ENCODE measurements at places on chromosomes 4 and X.

DNA sequence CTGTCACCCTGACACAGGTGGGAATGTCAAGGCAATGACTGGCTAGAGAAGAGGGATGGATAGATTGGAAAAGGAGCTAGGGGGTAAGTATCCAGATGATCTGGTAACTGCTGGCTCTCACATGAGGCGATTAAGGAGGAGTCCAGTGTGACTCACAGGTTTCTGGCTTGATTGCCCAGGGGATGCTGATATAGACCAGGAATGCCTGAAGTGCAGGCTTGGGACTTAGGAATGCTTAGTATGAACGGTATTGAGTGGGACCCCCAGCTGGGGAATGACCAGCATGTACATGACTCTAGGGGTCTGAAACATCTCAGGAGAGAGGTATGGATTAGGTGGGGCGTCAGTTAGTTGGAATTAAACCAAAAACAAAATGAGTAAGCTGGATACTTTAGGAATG, 65.8 kb upstream of the PRPS1 start:
- no peak for DNase-seq

DNA sequence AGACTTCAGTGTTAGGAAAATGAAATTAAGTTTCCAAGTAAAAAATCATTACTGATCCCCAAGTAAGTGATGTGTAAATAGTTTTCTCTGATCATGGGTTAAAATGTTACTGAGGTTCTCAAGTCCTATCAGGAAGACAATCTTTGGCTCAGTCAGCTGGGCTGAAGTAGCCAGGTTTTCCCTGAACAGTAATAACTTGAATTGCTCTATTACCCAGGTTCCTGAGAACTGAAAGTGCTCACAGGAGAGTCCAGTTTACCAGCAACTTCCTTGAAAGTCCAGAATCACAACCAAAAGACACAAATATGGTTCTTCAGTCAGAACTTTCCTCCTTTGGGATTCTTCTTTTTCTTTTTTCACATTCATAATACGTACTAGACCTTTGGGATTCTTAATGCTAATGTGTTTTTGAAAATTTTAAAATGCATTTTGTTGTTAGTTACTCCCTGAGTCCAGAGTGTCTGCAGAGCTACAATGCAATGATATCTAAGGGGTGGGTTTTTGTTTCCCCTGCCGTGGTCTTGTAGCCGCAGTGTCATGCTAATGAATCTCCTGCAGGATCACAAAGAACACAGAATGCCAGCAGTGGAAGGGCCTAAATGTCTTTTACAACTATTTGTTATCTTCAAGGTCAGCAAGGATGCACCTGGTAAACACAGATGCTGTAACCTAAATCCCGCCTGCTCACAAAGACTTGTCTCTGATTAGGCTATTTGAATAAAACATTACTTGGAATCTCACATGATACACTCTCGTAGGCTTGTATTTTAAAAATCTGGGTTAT, 439.8 kb upstream of the NR3C2 start:
- DNase-seq = no peak

GRCh38 chr4:184028561-184029374, 123.7 kb downstream of the STOX2 start:
- DNase-seq = peak; percentile 36

DNA sequence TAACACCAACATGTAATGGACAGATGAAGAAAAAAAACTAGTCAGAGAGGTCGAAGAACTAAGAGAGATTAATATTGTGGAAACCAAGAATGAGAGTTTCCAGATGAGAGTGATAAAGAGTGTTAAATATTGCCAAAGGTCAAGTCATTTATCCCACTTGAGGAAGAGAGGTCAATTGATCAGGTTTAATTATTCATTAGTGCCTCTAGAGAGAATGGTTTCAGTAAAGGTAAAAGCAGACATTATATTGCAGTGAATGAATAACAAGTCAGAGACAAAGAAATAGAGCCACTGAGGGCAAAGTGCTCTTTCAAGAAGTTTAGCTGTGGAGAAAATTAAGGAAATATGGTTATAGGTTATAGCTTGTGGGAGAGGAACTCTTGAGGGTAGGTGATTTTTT, 263.1 kb downstream of the GUCY2F start:
- no peak for DNase-seq

DNA sequence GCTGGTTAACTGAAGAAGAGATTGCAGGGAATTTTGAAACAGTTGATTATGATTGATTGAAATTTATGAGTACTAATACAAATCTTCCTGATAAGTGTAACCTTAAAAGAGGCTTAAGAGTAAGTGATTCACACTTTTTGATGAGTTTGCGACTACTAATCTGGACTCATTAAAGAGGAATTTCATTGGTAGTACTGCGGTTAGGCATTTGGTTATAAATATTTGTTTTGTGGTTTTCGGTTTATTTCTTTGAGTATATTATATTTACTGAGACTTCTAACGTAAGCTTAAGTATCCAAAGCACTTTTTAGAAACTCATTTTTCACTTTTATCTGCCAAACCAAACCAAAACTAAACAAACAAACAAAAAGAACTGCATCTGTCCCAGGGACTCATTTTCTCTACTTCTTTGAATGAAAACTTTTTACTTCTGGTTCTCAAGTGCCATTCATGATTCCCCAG, 20.7 kb downstream of the SLIT2 start:
- DNase-seq = no peak

- no peak for DNase-seq
Measured at GRCh38 chrX:19789782-19790181, 97.6 kb downstream of the SH3KBP1 start.

DNA sequence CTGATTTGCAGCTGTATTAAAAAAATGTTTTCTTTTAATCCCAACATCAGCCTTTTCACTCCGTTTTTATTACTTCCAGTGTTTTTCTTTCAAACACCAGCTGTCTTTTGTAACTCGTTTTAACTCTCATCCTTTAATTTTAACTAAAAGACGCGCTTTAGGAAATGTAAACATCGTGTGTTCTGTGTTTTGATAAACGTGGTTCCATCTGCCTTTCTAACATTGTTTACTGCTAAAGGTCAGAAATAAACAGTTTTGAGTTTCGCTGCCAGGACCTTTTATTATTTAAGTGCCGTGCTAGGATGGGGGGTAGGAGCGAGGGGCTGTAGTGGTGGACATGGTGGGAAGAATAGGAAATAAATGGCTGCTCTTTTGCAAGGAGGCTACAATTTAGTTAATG, 1.5 kb downstream of the N4BP2 start:
- no peak for DNase-seq

GRCh38 chrX:66200855-66201795, 37.1 kb downstream of the HEPH start:
- no peak for DNase-seq

GRCh38 chrX:32867781-32868523, 343.4 kb downstream of the DMD start:
- no peak for DNase-seq

- DNase-seq = no peak
Measured at GRCh38 chr4:122643257-122643656, 22.4 kb upstream of the IL21 start.

DNA sequence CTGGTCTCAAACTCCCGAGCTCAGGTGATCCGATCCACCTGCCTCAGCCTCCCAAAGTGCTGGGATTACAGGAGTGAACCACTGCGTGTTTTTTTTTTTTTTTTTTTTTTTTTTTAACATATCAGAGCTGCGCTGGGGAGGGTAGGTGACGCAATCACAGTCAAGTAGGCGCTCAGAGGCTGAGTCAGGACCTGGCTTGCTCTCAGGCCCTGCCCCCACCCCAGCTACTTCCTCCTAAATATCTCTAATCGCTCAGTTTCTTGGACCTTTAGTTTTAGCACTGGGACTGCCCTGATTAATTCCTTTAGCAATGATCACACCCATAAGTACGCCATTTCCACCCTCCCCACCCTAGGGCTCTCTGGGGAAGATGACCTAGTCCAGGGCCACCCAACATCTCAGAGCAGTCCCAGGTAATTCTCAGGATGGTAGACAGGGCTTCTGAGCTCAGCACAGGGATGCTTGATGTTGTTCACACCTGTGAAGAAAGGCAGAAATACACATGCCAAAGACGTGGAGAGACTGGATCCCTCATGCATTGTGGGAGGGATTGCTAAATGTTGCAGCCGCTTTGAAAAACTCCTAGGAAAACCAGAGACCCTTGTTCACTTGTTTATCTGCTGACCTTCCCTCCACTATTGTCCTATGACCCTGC, 50.2 kb downstream of the DDX3X start:
- peak; percentile 51 for DNase-seq

DNA sequence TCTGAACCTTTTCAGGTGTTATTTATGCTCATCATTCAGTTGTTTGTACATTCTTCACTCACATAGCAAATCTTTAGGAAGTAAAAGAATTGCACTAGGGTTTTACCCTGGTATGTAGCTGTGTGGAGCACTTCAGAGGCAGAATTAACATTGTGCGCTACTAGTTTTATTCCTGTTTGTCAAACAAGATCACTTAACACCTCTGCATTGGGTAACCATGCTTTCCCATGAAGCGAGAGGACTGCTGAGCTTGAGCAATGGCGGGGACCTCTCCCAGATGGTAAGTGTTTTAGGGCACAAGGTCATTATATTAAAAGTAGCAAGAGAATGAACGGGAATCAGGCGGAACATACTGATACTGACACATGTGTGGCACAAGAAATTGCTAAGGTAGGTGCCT, 59.2 kb downstream of the SHROOM3 start:
- no peak for DNase-seq

DNA sequence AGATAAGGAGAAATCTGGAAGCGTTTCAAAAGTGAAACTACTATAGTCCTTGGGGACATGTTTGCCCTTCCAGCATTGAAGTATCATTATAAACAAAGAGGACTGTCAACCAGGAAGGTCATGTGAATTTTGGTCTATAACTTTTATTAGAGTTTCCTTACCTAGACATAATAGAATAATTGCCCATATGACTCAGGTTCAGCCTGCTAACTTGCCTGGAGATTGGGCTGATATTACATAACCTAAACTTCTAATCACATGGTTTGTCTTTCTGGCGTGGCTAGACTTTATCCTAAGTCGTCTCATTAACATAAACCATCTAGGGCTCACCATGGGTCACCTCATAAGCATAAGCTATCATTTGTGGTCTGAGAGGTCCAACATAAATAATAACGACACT, 775.9 kb downstream of the CENPC start:
- no peak for DNase-seq

DNA sequence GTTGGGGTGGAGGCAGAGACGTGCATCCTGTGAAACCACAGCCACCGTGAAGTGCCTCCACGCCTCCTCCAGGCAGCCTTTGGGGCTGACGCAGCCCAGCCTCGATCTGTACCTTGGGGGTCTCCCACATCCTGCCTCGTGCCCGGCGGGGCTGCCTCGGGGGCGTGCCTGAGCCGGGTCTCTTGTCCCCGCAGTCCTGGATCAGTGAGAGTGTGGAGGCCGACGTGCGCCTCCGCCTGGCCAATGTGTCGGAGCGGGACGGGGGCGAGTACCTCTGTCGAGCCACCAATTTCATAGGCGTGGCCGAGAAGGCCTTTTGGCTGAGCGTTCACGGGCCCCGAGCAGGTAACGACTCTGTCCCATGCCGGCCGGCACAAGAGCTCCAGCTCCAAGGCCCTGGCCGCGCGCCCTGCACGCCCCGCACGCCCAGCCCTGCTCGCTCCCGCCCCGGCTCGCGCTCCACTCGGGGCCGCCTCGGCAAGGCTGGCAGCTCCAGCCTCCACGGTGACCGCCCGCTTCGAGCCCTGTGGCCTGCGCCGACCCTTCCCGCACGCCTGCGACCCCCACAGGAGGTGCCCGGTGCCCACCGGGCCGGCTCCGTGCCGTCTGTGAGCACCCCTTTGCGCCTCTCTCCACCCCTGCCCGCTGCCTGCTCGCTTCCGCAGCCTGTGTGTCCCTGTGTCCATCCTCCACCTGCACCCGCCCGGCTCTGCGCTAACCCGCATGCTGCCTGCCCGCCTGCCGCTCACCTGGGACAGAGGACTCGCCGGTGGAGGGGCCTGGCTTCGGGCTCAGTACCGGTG, 9.8 kb downstream of the FGFR3 start:
- DNase-seq = no peak

GRCh38 chr4:82989575-82990429, 20.8 kb downstream of the LIN54 start:
- DNase-seq = no peak

GRCh38 chr4:79621061-79621460, 213.0 kb upstream of the GK2 start:
- DNase-seq = no peak

DNA sequence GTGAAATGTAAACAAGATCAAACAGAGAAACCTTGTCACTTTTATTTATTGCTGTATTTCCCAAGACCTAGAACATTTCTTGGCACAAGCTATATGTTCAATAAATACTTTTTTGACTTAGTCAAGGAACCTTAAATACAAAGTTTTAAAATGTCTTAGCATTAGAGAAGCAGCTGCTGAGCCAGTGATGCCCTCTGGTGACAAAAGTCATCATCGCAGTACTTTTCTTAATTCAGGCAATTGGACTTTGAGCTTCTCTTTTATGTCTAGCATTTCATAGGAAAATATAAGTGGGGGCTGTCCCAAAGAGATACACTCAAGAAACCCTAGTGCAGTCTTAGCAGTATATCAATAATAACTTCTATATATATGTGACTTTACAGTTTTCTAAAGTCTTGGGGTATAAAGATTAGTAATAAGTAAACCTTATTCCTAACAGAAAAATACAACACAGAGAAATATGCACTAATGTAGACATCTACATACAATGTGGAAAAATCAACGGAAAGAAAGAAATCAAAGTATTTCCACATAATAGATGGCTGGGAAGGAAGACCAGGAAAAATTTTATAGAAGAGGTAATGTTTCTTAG, 118.4 kb downstream of the DTHD1 start:
- peak; percentile 62 for DNase-seq

- DNase-seq = no peak
Measured at GRCh38 chr4:78162821-78163220, 105.7 kb downstream of the FRAS1 start.

- DNase-seq = no peak
Measured at GRCh38 chr4:24519649-24520048, 64.7 kb downstream of the DHX15 start.

GRCh38 chrX:17679820-17680219, 57.5 kb upstream of the SCML1 start:
- DNase-seq = no peak

- DNase-seq = no peak
Measured at GRCh38 chr4:102734591-102735385, 26.0 kb downstream of the MANBA start.

- no peak for DNase-seq
Measured at GRCh38 chrX:154531626-154532025, 15.0 kb downstream of the G6PD start.

DNA sequence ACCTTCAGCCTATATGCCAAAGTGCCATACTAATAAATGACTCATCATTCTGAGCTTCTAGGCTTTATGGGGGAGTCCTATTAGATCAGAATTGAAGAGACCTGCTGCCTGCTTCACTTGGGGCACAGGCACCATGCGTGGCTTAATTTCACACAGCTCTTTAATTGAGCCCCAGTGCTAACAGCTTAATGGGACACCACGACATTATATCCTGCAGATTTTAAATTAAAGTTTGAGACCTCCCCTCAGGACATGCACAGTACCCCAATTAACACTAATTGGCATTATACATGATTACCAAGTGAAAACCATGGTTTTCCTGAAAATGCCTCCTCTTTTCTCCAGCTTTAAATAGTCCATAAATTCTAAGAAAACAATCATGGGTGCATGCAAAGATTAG, 6.8 kb downstream of the C1QTNF7 start:
- no peak for DNase-seq

All from stimulated activated CD8-positive, alpha-beta memory T cell treated with anti-CD3 and anti-CD28 coated beads, Interleukin-4, amount 100 ng/mL, for 48 hours (primary cell).